Activated effector memory CD4-positive, alpha-beta T cell treated with anti-CD3 and anti-CD28 coated beads, Interleukin-2, amount 50 U/mL, for 16 hours (primary cell): ENCODE measurements at places on chromosomes 5 and 9.

GRCh38 chr9:128161215-128161902 is 1.3 kb downstream of the BBLN start:
- no peak for DNase-seq

DNA sequence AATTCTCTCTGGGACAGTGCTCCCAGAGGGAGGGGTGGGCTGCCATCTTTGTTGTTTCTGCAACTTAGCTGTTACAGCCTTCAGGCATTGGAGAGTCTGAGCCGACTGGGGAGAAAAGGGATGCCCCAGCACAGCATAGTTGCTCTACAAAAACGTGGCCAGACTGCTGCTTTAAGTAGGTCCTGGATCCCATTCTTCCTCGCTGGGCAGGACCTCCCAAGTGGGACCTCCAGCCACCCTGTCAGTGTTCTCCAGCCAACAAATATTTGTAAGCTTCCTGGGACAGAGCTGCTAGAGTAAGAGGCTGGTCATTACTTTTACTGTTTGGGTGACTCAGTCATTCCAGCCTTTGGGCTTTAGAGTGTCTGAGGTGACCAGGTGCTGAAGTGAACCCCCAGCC is 292.7 kb upstream of the NREP start:
- DNase-seq: no peak

DNA sequence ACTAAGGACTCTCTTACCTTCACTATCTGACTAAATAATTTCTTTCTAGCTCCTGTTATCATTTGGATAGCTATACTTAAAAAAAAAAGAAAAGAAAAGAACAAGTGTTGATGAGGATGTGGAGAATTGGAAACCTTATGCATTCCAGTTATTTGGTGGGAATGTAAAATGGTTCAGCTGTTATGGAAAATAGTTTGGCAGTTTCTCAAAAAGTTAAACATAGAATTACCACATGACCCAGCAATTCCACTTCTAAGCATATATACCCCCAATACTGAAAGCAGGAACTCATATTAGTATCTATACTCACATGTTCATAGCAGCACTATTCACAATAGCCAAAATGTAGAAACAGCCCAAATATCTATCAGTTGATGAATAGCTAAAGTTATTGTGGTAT is 61.1 kb downstream of the GNA14 start:
- DNase-seq: no peak

GRCh38 chr9:346111-346571 is 131.5 kb downstream of the DOCK8 start:
- no peak for DNase-seq

DNA sequence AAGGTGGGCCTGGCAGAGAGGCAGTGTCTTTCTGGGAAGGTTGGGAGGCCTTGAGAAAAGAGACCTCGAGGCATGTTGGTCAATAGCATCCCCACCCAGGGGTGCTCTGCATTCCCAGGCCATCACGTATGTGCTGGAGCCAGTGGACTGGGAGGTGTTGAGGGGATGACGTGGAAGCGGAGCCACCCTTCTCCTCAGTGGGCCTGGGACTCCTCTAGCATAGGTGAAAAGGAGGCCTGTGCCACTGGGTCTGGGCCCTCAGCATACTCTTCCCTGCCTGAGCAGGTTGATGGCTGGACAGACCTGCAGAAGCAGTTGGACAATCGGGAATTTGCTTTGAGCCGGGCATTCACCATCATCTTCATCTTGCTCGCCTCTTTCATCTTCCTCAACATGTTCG is 25.5 kb downstream of the PITX1 start:
- DNase-seq: no peak

GRCh38 chr9:38386319-38386895 is 6.1 kb upstream of the ALDH1B1 start:
- peak; percentile 30 for DNase-seq

DNA sequence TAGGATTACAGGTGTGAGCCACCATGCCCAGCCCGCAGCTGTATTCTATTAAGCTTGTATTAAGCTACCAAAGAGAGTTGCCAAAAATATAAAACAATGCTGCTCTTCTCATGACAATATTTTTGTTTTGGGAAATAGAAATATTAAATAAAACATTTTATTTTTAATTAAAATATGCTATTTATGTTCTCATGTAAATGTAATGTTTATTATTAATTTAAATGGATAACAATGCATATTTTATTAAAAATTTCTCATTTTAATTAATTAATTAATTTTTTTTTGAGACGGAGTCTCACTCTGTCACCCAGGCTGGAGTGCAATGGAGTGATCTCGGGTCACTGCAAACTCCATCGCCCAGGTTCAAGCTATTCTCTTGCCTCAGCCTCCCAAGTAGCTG is 117.5 kb downstream of the ANKRD55 start:
- no peak for DNase-seq

DNA sequence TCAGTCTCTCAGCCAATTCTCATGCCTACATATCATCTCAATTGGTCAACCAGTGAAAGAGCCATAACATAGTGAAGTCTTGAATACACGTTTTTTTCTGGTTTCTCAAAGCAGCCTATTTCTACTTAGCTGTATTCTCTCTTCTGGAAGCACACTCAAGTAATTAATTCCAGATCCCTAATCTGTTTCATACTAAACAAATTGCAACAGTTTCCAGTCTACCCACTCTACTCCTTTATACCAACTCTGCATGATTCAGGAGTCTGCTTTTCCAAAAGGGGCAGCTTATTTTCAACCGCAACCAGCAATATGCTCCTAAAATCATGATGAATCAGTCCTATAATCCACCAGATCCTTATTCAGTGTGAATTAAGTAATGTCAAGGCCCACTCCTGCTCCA is 211.7 kb downstream of the TLE1 start:
- DNase-seq: no peak

DNA sequence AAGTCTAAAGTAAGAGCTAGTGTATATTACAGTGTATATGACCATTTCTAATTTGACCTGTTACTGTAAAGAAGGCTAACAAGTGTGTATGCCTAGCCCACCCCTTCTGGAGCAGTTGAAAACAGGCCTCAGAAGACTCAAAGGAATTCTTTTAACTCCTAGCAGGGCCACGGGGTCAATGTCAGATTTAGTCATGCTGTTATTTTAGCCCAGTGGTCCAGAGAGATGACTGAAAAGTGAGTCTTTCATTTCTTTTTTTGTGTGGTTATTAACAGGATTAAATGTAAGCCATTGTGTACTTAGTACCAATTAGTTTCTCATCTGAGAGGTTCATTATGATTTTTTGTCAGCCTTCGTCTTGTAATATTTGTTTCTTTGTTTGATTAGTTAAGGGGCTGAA is 24.4 kb downstream of the ZCCHC7 start:
- no peak for DNase-seq

DNA sequence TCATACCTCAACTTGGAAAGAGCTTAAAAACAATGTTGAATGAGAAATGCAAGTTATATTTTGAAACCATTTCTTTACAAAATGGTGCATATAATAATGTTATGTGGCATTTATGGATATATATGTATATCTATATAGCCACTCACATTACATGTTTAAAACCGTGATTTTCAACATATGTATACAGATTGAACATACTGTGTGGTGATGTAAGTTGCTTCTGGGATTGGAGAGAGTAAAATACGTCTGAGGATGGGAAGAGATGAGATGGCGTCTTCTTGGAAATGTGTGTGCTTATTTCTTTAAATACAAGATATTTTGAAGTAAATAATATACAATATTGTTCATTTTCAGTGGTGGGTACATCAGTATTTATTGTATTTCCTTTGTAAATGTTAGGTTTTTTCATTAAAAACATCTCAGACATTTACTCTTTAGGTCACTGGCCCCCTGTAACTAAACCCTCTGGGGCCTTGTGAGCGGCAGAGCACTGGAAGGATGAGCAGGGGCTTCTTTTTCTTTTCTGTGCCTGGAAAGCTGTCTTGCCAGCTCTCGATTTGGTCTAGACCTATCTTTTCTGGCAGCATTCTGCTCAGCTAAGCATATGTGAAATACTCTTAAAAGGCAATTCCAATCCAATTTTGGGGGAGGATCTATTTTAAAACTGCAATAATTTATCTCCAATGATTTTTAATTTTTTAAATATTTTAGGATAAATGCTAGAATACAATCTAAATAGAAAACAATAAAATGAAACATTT is 42.8 kb upstream of the HMHB1 start:
- no peak for DNase-seq

GRCh38 chr5:40409601-40410000 is 270.1 kb upstream of the PTGER4 start:
- peak; percentile 73 for DNase-seq

DNA sequence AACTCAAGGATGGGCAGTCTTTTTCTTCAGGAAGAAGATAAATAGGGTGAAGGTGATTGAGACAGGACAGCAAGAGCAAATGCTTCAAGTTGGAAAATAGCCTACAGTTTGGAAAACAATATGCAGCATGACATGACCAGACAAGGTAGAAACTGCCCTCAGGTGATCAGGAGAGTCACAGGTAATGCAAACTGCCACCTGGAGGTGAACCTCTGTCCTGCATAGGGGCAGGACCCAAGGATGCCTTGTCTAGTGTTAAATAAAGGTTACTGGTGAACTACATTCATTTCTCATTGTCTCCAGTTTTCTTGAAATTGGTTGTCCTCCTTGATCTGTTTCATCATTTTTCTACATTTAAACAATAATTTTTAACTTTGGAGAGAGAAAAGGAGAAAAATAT is 232.1 kb downstream of the SEMA5A start:
- DNase-seq: no peak

DNA sequence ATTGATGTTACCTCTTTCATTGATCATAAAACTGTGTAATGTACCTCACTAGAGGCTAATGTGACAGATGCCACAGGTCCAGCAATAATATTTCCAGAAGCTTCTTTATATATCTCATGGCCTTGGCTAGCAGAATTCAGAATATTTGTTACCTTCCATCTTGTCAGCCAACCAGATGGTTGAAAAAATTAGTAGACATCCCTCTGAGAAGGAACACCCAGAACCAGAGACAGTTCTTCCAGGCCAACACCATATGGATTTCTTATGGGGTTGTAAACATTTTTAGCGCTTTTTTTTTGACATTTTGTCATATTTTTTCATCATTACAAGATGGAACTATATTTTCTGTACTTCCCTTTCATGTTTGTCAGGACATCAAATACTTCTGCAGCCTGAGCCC is 278.7 kb upstream of the KLF9 start:
- no peak for DNase-seq

DNA sequence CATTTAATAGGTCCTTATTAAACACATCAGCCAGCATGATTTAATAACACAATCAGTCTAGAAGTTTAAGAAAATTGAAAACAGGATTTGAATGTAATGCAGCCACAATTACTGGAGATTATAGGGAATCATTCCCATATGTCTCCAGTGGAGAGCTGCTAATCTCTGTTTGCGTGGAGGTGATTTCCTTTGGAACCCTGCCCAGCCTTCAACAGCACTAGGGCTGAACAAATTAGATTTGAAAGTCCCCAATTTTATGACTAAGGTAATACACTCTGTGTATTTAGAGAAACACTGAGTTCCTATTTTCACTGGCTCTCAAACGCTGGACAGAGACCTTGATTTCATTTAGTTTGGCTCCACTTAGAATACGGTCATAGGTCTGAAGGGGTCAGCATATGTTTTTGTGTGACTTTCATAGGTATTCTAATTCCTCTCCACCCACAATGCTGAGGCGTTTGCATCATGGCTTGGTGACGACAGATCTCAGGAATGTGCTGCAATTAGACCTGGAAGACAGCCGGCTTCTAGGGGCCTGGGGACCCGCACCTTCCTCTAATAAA is 508.3 kb downstream of the EBF1 start:
- no peak for DNase-seq

DNA sequence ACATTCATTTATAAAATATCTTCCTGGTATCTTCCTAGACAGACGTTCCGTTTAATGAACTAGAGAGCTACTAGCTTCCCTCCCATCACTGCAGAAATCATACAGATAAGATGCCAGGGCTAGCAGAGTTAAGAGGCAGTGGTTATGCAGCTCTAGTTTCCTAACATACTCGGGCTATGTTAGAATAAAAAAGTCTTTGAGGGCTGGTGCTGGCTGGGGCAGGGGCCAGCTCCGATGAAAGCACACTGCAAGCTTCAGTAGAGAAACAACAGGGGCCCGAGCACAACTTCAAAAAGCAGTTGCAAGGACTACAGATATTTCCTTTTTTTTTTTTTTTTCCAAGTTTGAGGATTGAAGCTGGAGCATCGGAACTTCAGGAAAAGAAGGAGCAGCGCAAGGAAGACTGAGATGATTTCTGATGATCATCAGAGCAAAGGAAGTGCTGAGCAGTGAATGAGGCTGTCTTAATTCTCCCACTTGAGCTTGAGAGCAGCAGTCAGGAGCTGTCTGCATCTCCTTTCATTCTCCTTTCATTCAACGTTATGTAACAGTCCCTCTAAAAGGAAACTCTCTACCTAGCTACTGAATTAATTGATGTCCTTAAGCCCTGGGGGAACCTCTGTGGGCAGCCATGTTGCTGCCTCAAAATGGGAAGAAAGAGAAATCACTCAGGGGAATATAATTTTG is 47.6 kb upstream of the ADCY2 start:
- DNase-seq: no peak

DNA sequence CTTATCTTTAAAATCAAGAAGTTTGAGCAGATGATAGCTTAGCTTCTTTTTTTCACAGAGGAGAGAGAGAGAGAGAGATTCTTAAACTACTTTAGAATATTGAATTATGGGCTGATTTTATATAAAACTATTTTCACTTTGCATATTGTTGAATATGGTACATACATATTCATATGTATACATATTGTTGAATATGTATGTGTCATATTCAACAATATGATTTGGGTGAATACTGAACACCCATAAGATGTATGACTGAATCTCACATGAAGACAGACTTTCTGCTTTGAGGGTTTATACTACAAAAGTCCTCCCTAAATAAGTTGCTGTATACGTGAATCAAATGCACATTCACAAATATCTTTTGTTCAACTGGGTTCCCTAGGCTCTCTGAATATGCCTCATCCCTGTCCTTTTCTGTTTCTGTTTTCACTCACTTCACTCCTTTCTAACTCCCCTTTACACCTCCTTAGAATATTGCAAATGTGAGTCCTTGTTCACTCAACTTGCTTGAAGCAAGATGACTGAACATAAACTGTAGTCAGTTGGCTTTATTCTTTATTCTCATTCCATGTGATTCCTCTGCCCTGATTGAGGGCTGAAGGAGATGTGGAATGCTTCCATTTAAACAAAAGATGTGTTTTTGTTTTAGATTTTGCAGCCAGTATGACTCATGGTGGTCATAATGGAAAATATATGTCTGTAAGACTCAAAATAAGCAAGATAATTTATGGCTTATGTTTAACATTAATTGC is 225.4 kb upstream of the DAB2 start:
- DNase-seq: no peak
